ENCODE measurements at places on chromosomes 1 and 21.

DNA sequence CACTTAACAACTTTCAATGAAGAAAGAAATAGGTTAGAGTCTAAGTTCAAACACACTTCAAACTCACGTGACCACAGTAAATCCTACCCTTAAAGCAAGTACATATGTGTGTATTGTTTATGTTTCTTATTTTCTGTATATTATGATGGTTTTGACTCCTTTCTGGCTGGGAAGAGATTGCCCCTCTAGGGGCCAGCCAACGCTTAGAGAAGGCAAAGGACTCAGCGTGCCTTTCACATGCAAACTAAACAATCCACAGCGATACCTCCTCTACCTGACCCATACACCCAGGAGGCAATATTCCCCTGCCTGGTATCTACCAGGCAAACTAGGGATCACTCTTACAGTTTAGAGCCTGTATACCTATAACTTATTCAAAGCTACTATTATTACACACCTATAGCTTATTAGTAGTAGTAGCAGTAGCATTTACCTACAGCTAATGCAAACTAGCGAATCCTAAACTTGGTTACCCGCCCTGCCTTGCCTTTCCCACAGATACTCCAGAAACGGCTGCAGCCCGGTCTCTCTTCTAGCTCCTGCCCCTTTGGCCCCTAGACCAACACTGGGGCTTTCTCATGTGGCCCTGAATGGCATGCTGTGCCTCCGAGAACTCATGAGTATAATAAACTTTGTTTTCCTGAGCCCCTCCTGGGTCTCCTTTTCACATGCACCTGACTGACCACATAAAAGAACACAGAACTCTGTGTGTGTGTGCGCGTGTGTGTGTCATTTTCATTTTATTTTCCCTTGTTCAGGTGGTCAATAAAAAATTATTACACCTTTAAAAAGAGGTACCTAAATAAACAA is 14.0 kb downstream of the NRIP1 start:
- no peak for DNase-seq

DNA sequence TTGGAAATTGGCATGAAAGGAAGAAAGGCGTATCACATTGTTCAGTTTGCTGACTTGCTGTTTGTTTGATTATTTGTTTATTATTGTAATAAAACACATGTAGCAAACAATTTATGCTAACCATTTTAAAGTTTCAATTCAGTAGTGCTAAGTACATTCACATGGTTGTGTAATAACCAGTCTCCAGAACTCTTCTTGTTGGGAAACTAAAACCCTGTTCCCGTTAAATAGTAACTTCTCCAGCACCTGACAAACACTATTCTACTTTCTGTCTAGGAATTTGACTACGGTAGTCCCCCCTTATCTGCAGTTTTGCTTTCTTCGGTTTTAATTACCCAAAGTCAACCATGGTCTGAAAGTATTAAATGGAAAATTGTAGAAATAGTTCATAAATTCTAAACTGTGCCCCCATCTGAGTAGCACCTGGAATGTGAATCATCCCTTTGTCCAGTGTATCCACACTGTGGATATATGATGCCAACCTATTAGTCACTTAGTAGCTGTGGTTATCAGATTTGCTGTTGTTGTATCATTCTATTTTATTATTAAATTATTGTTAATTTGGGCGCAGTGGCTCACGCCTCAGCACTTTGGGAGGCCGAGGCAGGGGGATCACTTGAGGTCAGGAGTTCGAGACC is 5.5 kb downstream of the MORC3 start:
- no peak for DNase-seq

GRCh38 chr1:99728494-99729235 is 37.8 kb downstream of the FRRS1 start:
- DNase-seq, result no peak

DNA sequence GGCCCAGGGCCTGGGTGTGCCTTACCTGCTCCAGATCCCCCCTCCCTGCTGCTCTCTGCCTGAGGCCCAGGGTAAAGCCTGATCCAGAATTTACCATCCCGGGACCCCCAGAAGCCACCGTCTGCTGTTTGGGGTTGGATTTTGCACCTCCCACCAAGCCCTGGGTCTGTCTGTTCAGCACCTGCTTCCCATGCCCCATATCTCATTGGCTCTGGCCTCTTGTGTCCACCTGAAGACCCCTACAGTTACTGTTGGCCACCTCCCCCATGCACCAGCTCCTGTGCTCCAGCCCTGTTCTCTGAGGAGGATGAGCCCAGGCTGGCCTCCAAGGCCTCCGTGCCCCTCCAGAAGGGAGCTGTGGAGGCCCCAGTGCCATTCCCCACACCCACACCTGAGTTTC is 113.9 kb downstream of the GRIK3 start:
- DNase-seq, result no peak

DNA sequence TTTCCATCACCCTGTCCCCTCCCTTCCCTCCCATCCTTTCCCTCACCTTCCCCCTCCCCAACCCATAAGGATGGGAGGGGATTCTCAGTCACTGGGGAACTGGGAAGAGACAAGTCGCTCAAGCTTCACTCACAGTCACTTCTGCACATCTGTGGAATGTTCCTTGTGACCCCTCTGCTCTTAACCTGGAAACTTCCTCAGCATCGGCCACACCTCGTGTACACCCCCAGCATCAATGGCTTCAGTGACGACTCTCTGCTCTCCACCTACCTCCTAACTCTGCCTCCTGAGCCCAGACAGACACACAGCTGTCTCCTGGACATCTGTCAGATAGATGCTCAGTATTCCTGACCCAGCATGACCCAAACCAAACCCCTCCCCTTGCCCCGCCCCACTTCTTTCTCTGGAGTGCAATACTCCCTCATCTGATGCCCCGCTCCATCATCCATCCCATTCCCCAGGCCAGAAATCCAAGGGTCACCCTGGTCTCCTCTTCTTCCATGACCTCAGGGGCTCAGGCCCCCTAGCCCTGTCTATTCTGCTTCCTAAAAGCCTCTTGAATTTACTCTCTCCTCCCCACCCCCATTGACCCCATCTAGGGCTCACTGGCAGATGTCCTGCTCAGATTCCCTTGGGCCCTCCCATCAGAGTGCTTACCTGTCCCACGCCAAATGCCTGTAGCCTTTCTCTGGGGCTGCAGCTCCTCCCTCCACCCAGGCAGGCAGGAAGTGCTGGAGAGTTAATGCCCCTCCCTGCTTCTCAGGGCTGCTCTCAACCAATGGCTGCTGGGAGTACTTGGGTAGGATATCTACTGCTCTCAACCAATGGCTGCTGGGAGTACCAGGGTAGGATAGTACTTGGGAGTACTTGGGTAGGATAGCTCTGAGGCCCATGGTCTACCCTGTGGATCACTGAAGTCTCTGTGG is 83.1 kb upstream of the CSF3R start:
- DNase-seq, result no peak

- DNase-seq, result no peak
These were observed 362.8 kb downstream of the GPATCH2 start for GRCh38 chr1:217268058-217268457.

DNA sequence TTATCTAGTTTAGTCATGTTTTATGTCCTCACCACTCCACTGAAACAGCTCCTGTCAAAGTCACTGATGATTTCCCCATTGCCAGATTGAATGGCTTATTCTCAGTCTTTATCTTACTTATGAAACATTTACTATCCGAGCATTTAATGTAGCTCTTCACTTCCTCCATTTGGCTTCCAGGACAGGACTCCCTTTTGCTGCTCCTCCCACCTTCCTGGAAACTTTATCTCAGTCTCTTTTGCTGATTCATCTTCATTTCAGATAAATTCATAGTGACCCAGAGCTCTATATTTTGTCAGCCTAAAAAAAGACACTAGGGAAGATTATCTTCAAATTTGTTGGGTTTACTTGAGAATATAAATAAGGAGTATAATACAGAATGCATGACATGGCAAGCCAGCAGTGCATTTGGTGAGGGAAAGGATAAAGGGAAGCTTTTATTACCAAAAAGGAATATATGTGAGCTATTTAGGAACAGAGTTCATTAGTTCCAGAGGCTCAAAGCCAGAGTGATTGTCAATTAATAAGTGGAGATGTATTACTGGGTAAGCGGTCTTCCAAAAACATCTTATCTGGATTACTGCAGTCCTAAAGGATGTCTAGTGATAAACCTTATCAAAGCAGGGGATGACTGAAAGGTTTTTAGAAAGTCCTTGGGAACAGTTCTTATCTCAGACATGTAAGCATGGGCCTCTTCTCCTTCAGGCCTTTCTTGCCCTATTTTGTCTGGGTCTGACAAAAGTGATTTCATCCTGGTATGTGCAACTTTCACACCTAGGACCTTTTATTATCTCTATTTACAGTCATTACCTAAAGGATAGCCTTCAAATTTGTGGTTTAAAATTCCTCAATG is 25.6 kb downstream of the IL23R start:
- DNase-seq, result no peak

DNA sequence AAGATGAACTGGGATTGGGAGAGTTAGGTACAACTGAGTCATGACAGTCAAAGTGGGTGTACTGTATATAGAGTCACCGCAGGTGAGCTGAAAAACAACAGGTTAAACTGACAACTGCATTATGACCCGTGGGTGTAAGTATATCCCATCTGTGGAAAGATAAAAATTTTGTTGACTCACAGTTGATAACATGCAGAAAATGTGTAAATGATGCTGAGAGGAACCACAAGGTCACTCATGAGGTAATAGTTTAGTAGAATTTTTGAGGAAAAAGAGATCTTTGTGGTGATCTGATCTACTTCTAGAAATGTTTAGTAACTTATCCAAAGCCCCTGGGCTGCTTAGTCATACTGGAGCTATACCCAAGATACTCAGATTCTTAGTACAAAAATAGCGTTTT is 838 bp downstream of the OR2C3 start:
- no peak for DNase-seq

GRCh38 chr1:55047611-55048010 is 8.3 kb downstream of the PCSK9 start:
- no peak for DNase-seq

- no peak for DNase-seq
These were observed 37.9 kb downstream of the WDR3 start for GRCh38 chr1:117967477-117967876.

DNA sequence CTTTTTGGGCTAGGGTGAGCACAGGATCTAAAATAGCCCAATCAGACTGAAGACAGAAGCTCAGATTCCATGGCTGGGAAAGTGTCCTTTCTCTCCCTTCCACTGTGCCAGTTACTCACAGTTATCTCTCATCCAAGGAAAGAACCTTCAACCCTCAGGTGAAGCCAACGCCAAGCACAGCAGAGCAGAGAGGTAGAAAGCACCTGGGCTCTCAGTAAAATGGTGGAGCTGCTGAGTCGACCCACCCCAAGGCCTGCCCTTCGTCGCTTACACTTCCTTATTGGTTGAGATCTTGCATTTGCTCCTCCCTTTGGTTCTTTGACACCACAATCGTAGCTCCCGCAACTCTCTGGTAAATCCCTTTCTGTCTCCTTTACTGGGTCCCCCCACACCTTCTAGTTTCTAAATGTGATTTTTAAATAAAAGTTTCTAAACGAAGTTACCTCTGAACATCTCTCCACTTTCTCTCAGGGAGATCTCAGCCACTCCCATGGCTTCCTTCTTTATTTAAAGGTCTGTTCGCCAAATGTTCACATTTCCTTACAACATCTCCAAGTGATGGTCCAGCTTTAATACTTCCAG is 27.5 kb upstream of the SLC30A1 start:
- DNase-seq, result no peak

DNA sequence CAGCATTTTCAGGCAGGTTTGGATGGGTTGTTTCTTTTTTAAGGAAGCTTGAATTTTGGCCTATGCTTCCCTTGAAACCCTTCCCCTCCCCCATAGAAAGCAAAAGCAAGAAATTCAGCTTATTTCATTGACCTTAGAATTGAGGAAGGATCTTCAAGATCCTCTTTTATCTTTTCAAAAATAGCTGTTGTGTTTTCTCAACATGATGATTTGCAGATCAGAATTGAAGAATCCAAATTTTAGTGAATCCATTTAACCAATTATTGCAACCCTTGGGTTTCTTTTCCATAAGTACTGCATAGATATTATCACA is 73.7 kb downstream of the LRRC8C start:
- DNase-seq, result no peak

- DNase-seq, result no peak
These were observed 201.1 kb downstream of the OMA1 start for GRCh38 chr1:58345215-58346035.

GRCh38 chr1:56137090-56137489 is 442.3 kb downstream of the PLPP3 start:
- no peak for DNase-seq

- no peak for DNase-seq
These were observed 122.3 kb downstream of the HMCN1 start for GRCh38 chr1:185856482-185856881.

DNA sequence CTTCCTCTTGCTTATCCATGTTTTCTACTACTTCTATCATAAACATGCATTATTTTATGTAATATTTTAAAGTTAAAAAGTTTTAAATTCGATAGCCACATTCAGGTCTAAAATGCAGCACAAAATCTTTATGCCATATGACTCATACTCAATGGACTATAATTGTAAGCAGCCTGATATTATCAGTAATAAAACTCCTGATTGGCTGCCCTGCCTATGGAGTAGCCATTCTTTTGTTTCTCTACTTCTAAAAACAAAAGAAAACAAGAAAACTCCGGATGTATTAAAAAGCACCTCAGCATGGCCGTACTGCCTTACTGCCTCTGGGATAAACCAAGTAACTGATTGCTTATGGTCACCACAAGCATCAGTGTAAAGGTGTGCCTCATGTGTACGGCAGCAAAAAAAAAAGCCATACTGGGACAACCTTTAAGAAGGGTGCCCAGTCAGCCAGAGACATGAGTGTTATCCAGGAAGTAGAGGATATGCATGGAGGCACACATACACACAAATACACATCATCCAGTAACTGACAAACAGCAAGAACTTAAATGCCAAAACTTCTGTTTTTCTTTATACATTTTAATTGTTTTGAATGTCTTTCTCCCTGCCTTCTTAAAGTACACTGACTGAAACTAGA is 9.2 kb downstream of the SLC35D1 start:
- no peak for DNase-seq

- no peak for DNase-seq
These were observed 204.2 kb upstream of the TMEM51 start for GRCh38 chr1:14949270-14949835.

- DNase-seq, result no peak
These were observed 30.2 kb downstream of the TRAF5 start for GRCh38 chr1:211356723-211357407.

- DNase-seq, result no peak
These were observed 2.2 kb downstream of the TLR5 start for GRCh38 chr1:223140611-223141405.

- no peak for DNase-seq
These were observed 10.0 kb downstream of the C1orf198 start for GRCh38 chr1:230858236-230858820.

DNA sequence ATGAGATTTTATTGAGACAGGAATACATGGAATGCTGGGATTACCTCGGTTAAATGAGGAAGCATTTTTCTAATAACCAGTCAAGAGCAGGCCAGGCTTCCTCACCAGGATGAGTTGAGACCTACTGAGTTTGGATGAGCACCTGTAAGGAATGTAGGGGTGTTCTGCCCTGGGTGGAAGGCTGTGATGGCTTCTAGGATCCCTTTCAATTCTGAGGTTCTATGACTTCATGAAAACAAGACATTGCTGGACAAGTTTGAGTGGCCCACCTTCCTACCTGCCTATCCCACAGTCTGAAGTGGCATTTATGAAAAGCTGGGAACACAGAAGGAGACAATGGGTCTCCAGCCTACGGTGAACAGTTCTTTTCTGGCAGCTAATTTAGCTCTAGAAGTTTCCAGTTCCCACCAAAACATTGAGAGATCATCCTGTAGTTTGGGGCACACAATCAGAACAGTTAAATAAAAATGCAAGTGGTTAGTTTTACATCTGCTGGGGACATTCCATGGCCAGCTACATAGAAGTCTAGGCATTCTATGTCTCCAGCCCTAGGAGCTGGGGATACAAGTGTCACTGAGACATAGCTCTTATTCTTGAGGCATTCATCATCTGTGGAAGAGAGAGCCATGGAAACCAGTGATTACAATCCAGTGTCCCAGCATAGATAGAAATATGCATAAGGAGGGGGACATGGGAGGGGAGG is 51.3 kb upstream of the TSPAN2 start:
- DNase-seq, result no peak

All from activated gamma-delta T cell treated with anti-CD3 and anti-CD28 coated beads, Interleukin-2, amount 50 U/mL, for 16 hours (primary cell).